Activated CD4-positive, alpha-beta T cell treated with anti-CD3 and anti-CD28 coated beads for 4 hours (primary cell): ENCODE measurements at places on chromosomes 7 and 10.

DNA sequence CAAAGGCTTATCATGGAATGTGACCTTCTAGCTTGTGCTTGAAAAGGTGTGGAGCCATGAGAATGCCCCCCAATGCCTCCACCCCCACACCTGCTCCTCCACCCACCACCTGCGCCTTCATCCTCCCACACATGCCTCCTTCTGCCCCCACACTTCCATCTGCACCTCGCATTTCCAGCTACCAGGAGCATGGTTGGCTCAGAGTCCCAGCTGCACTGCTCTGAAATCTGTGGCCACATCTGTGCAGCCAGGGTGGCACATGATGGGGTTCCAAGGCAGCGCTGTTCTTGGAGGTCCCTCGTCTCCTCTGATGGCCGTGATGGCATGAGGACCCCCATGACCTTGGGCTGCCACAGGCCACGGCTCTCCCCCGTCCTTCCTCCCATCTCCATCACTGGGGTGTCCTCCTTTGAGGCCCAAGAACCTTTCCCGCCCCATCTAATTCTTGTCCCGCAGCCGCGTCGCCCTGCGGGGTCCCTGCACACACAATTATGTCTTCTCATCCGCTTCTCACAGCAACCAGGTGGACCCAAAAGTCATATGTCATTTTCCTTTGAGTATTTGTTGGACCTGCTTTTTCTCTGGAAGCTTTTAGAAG lies 40.6 kb upstream of the CNPY1 start:
- DNase-seq = no peak

- no peak for DNase-seq
These were observed 279.3 kb downstream of the SKAP2 start for GRCh38 chr7:26584987-26585665.

DNA sequence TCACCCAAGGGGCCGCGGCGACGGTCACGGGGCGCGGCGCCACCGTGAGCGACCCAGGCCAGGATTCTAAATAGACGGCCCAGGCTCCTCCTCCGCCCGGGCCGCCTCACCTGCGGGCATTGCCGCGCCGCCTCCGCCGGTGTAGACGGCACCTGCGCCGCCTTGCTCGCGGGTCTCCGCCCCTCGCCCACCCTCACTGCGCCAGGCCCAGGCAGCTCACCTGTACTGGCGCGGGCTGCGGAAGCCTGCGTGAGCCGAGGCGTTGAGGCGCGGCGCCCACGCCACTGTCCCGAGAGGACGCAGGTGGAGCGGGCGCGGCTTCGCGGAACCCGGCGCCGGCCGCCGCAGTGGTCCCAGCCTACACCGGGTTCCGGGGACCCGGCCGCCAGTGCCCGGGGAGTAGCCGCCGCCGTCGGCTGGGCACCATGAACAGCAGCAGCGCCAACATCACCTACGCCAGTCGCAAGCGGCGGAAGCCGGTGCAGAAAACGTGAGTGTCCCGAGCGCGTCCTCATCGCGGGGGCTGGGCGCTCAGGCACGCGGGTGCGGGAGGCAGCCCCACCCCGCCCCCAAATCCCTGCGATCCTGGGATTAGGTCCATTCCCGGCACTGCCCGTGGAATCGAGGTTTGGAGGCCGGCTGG lies 509 bp downstream of the AHR start:
- DNase-seq = peak; percentile 65

- DNase-seq = no peak
These were observed 140.6 kb downstream of the ALOX5 start for GRCh38 chr10:45514291-45515270.
